ENCODE measurements at places on chromosomes 7 and 10.

GRCh38 chr10:5461203-5461588, 38.2 kb downstream of the CALML5 start:
- no peak for DNase-seq

DNA sequence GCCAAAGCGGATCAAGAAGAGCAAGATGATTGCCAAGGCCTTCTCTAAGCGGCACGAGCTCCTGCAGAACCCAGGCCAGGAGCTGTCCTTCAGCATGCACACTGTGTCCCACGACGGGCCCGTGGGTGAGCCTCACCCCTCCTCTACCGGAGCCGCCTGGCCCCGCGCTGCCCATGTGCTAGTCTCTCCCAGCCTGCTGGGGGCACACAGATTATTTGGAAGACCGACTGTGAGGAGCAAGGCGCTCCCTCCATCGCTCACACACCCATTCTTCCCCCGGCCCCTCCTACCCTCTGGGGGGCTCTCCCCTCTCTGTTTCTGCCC, 13.9 kb upstream of the AHCYL2 start:
- DNase-seq: no peak

DNA sequence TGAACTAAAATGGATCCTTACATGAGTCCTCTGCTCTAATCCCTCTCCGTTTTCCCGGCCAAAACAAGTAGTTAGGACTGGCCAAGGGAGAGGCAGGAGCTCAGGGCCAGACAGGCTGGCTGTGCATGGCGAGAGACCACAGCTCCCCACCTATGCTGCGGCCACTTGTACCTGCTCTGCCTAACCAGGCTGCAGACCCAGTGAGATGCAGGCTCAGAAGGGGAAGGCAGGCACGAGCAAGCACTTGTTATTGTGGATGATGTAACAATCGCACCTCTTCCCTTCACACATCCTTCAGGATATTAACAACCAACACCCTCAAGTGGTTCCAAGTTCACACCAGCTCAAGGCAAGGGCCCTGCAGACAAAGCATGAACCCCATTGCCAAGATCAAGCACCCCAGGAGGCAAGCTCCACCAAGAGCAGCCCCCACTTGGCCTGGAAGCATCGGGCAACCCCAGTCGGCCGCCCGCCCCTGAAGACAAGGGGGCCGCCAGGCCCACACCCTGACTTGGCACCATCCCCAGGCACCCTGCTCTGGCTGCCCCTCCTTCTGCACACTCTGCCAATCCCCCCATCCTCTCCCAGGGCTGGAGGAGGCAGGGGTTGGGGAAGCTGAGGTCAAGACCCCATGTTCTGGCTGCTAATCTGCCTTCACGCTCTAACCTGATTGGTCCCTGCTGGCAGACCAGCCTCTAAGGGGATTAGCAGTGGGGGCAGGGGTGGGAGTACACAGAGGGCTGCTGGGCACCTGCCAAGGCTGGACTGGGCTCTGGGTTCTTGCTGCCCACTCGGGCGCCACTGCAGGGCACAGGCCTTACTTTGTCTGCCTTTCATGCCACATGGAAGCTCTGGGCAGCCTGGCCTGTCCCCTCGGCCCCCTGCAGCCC, 111.3 kb downstream of the SLIT1 start:
- no peak for DNase-seq

DNA sequence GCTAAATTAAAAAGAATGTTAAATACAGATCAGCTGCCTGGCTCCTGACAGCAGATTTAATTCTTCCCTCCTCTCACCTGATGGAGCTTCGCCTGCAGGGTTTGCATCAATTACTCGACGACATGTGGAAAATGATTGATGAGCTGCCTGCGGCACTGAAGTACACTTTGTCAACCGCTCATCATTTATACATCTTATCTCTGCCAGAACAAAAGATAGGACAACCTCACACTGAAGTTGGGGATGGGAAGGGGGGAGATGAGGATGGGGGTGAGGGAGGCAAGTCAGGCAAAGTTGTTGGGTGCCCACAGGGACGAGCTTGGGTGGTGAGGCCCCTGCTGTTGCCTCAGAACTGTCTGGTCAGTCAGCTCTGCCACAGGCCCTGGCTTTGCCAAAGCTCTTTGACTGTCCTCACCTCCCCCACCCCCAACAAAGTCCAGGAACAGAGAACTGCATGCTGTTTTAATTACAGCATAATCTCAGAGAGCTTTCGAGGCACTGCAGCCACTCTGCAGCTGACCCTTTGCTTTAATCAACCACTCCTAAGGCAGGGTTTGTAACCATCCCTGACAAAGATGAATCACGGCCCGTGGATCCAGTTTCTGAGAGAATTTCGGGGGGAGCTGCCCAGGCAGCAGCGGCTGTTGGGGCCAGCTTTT, 702.3 kb downstream of the LRMDA start:
- no peak for DNase-seq

- no peak for DNase-seq
Measured at GRCh38 chr10:74645692-74646091, 180.7 kb upstream of the KAT6B start.

GRCh38 chr7:91165846-91166230, 98.4 kb upstream of the FZD1 start:
- no peak for DNase-seq

DNA sequence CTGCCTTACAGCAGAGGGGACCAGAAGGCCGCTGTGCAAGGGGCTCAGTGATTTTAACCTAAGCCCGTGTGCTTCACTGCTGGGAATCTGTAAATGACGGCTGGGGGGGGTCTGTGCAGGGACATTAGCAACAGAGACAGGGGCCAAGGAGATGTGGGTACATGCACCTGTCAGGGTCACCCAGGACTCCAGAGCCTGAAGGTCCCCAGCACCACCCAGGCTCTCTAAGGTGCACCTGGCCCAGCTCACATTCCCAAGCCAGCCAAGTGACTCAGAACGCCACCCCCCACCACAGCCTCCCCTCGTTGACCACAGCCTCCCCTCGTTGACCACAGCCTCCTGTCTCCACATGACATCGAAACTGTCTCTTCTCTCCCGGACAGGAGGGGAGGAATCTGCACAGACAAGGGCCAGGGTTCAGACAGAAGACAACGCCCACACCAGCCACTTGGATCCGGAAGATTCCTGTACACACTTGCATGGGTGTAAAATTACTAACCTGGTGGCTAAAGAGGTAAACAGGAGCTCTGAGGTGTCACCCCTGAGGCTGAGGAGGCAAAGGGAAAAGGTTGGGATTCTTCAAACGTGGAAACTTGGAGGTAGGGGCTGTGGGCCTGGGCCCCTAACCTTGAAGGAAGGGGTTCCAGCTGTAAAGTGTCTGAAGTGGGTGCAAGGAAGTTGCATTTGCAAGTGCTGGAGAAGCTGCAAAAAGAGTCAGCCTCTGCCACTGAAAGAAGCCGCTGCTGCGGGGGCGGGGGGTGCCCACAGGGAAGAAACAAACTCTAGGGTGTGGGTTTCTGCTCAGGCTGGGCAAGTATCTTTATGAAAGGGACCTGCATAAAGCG, 27.0 kb downstream of the CALML3 start:
- DNase-seq: no peak

GRCh38 chr10:98577168-98577567, 130.4 kb upstream of the HPS1 start:
- no peak for DNase-seq

DNA sequence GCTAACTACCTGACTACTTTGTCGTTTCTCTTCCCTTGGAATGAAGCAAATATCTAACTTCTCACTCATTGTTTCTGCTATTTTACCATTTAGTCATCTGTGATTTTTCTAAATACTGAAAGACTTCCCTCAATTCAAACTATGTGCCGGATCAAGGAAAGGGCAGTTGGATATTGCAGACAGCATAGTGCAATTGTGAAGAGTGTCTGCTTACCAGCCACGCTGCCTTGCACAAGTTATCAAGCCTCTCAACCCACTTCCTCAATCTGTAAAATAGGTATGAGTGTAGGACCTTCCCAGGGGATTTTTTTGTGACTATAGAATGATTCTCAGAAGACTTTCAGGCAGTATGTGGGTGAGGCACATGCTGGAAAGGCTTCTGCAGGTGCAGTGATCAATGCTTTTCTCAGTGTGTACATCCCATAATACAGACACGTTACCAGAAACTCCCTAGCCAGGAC, 54.3 kb downstream of the EGFR start:
- no peak for DNase-seq

GRCh38 chr10:13709931-13710650, 123.3 kb downstream of the PRPF18 start:
- peak; percentile 80 for DNase-seq

- DNase-seq: no peak
Measured at GRCh38 chr7:147578196-147578595, 1012.4 kb upstream of the C7orf33 start.
